Activated CD4-positive, alpha-beta T cell treated with anti-CD3 and anti-CD28 coated beads for 4 hours (primary cell): ENCODE measurements at places on chromosomes 11 and 22.

DNA sequence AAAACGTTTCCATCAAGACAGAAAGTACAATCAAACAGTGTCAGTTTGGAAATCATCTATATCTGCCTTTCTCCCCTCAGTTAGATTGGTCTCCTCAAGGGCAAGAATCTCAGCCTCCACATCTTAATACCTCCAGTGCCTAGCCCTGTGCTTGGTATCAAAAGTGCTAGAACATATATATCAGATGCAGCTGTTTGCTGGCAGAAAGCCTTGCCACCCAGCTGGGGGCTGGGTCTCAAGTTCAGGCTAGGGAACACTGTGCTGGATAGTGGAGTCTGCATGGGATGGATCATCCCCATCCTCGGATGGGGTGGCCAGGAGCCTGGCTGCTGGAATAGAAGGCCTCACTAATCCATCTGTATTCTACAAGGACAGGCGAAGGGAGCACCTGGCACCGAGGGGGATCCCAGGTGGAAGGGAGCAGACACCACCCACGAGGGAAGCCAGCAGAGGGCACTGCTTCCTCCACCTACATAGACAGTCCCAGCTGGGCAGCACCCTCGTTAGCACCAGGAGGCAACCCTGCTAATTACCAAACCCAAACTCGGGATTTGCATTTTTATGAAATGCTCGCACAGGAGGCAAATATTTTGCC lies 602.2 kb downstream of the BUD13 start:
- DNase-seq: no peak

GRCh38 chr22:22692707-22693530 lies 48.5 kb downstream of the GGTLC2 start:
- peak; percentile 70 for DNase-seq

DNA sequence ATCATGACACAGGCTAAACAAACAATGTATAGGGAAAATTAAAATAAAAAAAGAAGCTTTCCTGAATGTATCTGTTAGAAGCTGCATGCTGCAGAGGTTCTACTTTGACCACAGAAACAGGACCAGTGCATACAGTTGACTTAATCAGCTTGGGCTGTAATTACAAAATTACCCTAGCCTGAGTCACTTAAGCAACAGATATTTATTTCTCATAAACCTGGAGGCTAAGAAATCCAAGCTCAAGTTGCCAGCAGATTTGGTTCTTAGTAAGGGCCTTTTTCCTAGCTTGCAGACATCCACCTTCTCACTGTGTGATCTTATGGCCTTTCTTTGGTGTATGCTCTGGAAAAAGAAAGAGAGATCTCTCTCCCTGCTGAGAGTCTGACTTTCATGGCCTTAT lies 946.5 kb upstream of the RAG2 start:
- DNase-seq: no peak

DNA sequence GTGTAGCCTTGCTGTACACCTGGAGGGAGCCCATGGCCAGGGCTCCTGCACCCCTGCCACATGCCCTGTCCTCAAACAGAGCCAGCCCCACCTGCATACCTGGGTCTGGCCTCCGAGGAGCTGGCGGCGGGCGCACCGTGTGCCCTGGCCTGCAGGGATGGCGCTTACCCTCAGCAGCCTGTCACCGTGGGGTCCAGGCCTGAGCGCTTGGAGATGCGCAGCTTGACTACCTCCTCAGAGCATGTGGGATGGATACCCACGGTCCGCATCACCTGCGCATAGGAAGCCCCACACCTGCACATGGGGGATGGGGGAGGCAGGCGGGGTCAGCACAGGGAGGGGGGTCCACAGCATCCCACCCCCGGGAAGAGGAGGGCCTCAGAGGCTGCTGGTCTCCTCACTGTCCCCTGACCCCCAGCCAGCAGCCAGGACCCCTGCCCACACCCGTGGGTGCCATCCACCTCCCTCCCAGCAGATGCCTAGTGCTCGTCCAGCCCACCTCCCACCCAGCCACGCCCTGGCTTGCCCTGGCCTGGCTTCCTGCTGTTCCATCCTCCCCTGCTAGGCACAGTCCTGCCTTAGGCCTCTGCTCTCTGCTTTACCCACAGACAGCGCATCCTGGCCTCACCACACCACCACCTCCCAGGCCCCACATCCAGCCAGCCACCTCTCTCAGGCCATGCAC lies 22.4 kb upstream of the GNB1L start:
- DNase-seq: no peak

DNA sequence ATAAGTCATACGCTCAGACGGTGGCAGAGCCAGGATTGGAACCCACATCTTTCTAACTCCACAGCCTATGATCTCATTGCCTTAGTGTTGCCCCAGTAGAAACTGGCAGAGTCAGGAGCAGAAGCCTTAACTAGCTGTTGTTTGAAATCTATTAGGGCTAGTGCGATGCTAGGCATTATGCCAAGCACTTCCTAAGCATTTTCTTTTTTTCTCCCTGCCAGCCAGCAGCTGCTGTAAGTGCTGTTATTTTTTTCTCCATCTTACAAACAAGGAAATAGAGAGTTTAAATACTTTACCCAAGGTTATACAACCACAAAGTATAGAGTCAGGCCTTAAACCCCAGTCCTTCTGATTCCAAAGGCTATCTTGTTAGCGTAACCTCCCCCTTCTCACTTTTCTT lies 161.0 kb upstream of the SORL1-AS1 start:
- no peak for DNase-seq

- DNase-seq: no peak
Observed at GRCh38 chr11:131951121-131951520, 580.7 kb downstream of the NTM start.

DNA sequence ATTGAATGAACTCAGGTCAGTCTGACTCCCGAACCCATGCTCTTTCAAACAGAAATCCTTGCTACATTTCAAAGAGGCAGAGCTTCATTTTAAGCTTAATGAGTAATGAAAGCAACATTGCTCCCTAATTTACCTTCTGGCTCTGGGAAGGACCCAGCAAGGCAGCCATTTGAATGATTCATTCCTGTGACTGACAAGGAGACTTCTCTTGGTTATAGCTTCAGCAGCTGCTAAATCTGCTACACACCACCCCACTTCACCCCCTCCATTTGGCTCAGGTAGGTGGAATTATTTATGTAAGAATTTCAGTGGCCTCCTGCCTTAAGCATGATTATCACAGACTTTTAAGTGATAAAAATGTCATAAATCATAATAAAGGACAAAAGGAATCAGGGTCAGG lies 117.7 kb downstream of the KCNC1 start:
- DNase-seq: no peak

GRCh38 chr22:32713737-32714457 lies 87.6 kb upstream of the TIMP3 start:
- DNase-seq: no peak

DNA sequence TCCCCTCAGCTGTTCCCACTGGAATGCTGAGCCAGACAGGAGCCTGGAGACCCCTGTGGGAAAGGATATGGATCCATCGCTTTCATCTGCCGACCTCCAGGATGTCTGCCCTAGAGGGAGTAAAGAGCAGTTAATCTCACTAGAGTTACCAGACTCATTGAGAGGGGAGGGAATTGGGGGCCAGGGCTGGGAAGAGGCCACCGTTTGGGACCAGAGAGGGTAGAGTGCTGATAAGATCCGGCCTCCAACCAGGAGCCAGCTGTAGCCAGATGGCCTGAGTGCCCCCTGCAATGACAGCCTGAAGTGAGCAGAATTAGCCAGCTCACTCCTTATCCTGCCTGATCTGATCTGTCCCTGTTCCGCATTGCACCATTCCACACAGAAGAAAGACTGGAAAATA lies 3.7 kb upstream of the APLNR start:
- DNase-seq: no peak

DNA sequence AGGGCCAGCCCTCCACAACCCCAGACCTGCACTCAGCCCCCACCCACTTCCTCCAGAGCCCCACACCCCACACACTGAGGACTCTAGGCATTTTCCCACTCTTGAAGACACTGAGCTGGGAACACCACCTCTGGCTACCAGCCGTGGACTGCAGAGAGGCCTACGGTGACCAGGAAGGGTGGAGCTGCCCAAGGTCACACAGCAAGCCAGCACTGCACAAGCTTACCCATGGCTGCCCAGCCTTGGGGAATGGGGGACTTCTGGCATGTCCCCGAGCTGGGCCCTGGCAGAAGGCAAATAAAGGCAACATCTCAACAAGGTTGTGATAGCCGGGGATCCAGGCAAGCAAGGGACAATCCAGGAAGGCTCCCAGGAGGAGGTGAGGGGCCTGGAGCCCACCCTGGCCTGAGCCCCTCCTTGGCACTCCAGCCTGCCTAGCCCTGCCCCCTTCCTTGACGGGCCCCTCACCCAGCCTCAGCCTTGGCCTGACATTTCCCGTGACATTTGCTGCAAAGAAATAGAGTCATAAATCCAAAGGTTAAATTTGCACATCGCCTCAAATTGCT lies 5.5 kb downstream of the RTN4R start:
- DNase-seq: no peak

GRCh38 chr11:111996129-111996528 lies 29.1 kb upstream of the DLAT start:
- DNase-seq: no peak

DNA sequence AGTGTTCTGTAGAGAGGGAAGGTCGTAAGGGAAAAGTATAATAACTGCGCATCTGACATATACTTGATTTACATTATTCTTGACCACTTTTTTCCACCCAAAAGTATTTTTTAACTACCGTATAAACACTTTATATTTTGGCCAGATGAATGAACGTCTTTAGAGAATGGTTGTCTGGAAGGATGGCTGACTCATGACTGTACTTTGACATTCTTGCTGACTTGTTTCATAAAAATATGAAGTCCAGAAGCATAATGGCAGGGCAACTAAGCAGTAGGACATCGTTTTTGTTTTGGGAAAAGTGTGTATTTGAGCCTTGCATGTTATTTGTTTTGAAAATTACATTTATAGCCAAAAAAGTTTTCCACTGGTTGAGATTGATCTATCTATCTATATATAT lies 110.0 kb downstream of the OSBP2 start:
- no peak for DNase-seq

GRCh38 chr22:37148742-37149665 lies 712 bp downstream of the IL2RB start:
- no peak for DNase-seq

DNA sequence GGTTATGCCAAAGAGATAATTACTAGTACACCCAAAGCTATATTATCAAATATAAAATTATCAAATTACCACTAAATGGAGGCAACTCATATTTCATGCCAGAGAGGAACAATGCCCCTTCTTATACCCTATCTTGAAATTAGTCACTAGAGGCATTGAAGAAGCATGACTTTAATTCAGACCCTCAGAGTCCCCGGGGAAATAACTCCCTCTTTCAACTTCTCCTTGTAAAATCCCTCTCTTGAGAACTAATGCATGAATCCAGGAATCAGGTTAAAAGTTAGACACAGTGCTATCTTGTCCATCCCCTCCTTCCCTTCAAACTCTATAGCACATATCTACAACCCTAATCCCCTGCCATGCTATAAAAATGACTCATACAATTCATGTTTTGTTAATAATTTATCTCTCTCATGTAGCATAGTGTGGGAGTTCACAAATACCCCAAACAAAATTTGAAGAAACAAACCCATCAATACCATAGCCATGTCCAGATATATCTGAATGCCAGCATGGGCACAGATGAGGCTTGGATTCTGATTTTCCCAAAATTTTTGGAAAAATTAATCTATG lies 665.4 kb downstream of the KCNA4 start:
- no peak for DNase-seq

DNA sequence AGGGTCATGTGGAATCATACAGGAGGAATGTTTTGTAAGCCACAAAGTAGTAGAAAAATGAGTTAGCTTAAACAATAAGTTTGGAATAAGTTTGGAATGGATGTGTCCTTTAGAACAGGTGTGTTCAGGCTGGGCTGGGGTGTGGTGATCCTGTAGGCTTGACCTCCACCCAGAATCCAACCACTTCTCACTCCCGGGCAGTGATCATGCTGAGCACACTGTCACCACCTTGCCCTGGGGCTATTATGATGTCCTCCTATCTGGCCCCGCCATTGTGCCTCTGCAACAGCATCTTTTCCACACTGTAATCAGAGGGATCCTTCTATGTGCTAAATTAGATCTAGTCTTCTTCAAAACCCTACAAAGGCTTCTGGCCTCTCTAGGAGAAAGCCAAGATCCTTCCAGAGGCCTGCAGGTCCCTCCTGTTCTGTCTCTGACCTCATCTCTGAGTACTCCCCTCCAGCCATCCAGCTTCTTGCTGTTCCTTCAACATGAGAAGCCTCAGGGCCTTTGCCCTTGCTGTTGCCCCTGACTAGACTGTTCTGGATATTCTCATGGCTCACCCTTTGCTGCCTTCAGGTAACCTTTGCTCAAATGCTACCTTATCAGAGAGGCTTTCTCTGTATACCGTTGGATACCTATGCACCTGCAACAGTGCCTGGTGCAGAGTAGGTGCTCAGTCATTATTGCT lies 18.8 kb upstream of the ACCSL start:
- DNase-seq: no peak

GRCh38 chr22:36461665-36462649 lies 19.5 kb downstream of the TXN2 start:
- DNase-seq: no peak

DNA sequence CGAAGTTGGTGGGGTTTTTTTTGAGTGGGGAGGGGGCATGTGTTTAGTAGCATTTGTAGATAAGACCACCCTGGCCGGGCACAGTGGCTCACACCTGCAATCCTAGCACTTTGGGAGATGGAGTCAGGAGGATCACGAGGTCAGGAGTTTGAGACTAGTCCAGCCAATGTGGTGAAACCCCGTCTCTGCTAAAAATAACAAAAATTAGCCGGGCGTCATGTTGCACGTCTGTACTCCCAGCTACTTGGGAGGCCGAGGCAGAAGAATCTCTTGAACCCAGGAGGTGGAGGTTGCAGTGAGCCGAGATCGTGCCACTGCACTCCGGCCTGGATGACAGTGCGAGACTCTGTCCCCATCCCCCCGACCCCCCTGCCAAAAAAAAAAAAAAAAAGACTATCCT lies 34.6 kb downstream of the CECR2 start:
- DNase-seq: no peak

DNA sequence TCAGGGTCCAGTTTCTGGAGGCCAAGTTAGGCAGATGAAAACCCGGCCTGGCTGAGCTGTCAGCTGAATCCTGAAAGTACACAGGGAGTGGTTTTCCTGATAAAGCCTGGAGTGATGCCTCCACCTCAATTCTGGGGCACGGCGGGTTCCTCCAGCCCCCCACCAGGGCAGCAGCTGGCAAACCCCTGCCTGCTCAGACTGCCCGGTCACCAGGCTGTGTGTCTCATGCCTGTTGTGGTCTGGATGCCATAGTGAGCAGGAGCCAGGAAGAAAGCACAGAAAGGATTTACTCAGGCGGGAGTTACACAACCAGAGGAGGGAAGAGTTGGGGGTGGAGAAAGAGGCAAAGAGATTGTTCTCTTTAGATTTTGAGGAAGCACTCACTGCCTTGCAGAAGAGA lies 119.9 kb upstream of the RASSF10 start:
- no peak for DNase-seq
